ENCODE measurements at places on chromosomes 7 and 10. TPM values are rescaled to one million over a fixed set of nuclear protein-coding genes. Genes with fewer than 3 reads are reported as not detected.

EBF3 gene
- 19.5 TPM for total RNA-seq

AGFG2 gene
- 5.2 TPM for total RNA-seq

PNLIPRP3 gene
- total RNA-seq, result 5.8 TPM

KAZALD1 gene
- total RNA-seq, result 17.7 TPM

NPFFR1 gene
- total RNA-seq, result 0.59 TPM

GPRIN2 gene
- 2.8 TPM for total RNA-seq

SPAG6 gene
- total RNA-seq, result not detected

COL13A1 gene
- total RNA-seq, result 10.1 TPM

PAX2 gene
- total RNA-seq, result not detected

HERC4 gene
- 77.9 TPM for total RNA-seq

All from skin of body (tissue), 3 donors.